ENCODE measurements at places on chromosomes 13 and 19.

GRCh38 chr13:103996733-103997132, 930.5 kb upstream of the SLC10A2 start:
- H3K4me1 ChIP-seq = no peaks in the 10 kb centered on the region
- H3K4me3 ChIP-seq = no peak overlapping the region
- no peak for DNase-seq
- H3K27ac ChIP-seq = no peak overlapping the region

GRCh38 chr13:37473035-37473434, 125.5 kb downstream of the POSTN start:
- H3K4me3 ChIP-seq = no peak overlapping the region
- H3K4me1 ChIP-seq = no peaks in the 10 kb centered on the region
- no peaks in the 10 kb centered on the region for H3K36me3 ChIP-seq
- no peak for DNase-seq

DNA sequence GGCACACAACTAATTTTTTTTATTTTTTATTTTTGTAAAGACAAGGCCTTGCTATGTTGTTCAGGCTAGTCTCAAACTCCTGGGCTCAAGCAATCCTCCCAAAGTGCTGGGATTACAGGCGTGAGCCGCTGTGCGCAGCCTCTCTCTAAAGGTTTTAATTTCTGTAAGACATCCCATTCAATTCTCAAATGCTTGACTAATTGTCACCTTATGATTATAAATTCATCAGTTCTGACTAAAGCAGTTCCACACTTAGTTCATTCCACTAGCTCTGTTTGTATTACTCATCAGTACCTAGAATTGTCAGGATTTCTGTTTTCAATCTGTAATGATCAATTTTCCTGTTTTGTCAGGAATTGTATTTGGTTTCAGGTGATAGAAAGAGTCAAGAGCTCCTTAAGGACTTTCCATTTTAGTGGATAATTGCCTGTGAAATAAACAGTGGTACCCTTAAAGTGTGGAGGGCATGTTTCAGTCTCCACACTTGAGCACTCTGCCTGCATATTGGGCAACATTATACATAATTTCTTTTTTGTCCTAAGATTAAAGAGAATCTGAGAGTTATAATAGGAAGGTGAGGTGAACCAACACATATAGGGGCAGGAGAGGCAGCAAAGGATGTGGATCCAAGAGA, 27.6 kb downstream of the GPALPP1 start:
- H3K36me3 ChIP-seq = peaks cover 6% of the 10 kb centered on the region
- H3K4me1 ChIP-seq = peaks cover 5% of the 10 kb centered on the region
- no peaks in the 10 kb centered on the region for H3K27me3 ChIP-seq
- no peak for DNase-seq
- peak overlapping the region; percentile 22 for H3K27ac ChIP-seq
- no peak overlapping the region for H3K4me3 ChIP-seq

- no peaks in the 10 kb centered on the region for H3K4me1 ChIP-seq
- no peak overlapping the region for H3K4me3 ChIP-seq
Observed at GRCh38 chr13:113904411-113904810, 40.5 kb upstream of the GAS6 start.

- no peaks in the 10 kb centered on the region for H3K27me3 ChIP-seq
- H3K36me3 ChIP-seq = no peaks in the 10 kb centered on the region
- no peak for DNase-seq
- no peak overlapping the region for H3K27ac ChIP-seq
Observed at GRCh38 chr13:67421475-67421874, 191.3 kb upstream of the PCDH9 start.

DNA sequence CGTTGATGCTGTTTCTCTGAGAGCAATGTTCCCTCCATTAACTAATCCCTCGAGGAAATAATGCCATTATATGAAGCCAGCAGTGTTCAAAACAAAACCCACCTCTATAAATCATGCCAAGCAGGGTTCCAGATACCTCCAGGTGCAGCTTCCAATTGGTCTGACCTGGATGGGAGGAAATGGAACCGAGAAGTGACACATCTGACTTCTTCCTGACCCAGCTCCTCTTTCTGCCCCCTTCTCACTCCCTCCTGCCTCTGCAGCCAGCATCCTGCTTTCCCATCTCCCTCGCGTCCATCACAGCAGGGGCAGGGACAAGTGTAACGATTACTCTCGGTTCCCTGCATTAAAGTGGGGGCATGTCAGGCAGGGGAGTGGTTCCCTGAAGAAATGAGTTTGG, 37.5 kb downstream of the HSPH1 start:
- no peak for DNase-seq
- no peak overlapping the region for H3K4me3 ChIP-seq
- H3K27ac ChIP-seq = no peak overlapping the region
- peaks cover 62% of the 10 kb centered on the region for H3K27me3 ChIP-seq
- peaks cover 9% of the 10 kb centered on the region for H3K4me1 ChIP-seq
- no peaks in the 10 kb centered on the region for H3K36me3 ChIP-seq

DNA sequence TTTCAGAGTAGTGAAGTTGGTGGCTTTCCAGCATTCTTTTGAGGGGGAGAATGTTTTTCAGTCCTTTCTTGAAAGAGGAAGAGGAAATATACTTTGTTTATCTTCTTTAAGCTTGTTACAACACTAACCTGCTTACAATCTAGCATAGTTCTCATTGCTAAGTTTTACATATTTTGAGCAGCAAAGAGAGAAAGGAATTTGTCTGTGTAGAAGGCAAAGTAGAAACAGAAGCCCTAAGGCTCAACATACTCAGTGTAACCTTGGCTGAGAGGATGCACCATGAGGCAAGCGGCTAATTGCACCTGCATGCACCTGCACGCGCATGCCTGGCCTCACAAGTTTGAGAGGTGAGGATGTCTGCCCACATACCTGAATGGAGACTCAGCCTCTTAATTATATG, 2.2 kb downstream of the FRY start:
- H3K36me3 ChIP-seq = peaks cover 1% of the 10 kb centered on the region
- H3K27ac ChIP-seq = no peak overlapping the region
- no peaks in the 10 kb centered on the region for H3K27me3 ChIP-seq
- no peak for DNase-seq
- peaks cover 68% of the 10 kb centered on the region for H3K4me1 ChIP-seq
- H3K4me3 ChIP-seq = peak overlapping the region; percentile 77

DNA sequence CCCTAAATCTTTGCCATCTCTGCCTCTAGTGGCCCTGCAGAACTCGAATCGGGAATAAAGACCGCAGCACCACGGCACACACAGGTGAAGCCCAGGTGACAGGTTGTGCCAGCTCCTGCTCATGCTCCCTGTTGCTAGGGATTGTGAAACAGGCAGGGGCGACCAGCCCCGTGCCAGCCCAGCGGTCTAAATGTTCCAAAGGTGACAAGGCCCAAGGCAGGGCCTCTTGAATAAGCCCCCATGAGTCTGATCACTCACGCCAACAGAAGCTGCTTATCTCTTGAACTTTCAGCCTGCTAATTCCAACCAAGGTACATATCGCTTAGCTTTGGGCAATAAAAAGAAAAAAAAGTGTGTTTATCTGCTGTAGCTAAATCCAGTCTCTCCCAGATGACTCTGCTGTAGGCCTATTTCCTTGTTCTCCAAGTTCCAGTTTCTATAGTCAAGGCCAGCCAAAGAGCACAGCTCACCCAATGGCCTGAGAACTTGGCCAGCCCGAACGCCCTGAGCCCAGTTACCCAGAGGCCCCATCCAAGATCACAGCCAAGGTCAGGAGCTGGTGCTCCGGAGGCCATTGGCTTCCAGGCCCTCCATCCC, 191.1 kb upstream of the GPR12 start:
- peaks cover 11% of the 10 kb centered on the region for H3K27me3 ChIP-seq
- no peak overlapping the region for H3K27ac ChIP-seq
- H3K36me3 ChIP-seq = no peaks in the 10 kb centered on the region
- H3K4me3 ChIP-seq = no peak overlapping the region
- H3K4me1 ChIP-seq = no peaks in the 10 kb centered on the region

- DNase-seq = no peak
- peak overlapping the region; percentile 83 for H3K27ac ChIP-seq
- H3K27me3 ChIP-seq = no peaks in the 10 kb centered on the region
- H3K4me1 ChIP-seq = peaks cover 60% of the 10 kb centered on the region
Observed at GRCh38 chr19:14379294-14380065, 1.8 kb upstream of the ADGRE5 start.

Measured in activated T-cell treated with anti-CD3 and anti-CD28 coated beads, Interleukin-2, amount 50 U/mL, for 72 hours (primary cell).